Fibroblast of gingiva (primary cell): ENCODE measurements at places on chromosomes 12 and 14.
A peak's percentile ranks its signal among the peaks of the same experiment; 100 is the strongest.

DNA sequence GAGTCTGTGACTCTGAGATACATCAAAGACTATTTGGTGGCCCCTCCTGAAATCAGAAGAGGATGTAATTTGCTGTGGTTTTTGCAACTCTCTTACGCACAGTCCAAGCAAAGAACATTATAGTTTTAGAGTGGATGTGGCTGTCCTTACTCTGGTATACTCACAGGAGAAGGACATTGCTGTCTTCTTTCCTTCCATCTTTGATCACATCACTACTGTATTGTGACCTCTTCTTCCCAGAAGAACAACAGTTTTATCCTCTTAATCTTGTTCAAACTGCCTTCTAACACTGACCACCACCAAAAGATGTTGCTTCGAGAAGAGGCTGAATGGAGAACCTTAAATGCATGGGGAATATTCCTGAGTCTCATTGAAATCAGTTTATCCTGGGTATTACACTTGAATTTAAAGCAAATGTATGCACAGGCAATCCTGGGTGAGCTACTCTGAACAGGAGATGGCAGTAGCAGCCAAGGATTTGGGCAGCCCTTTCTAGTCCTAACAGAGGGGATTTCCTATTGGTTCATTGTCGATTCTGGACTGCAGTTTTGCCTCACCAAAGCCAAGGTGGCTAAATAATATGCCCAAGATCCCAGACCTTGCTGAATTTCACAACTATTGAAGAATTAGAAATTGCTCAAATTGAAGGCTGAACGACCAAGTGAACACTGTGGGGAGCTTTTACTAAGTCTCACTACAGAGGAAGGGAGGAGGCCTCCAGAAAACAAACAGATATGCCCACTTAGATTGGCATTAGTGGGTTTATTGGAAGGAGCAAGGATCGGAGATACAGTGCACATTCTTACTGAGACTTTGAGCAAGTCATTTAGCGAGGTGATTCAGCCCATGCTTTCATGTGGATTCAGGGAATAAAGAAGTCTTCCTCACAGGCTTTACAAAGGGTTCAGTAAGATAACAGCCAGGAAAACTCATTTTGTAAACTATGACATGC lies 282.8 kb downstream of the PAWR start:
- DNase-seq: peak; percentile 90

DNA sequence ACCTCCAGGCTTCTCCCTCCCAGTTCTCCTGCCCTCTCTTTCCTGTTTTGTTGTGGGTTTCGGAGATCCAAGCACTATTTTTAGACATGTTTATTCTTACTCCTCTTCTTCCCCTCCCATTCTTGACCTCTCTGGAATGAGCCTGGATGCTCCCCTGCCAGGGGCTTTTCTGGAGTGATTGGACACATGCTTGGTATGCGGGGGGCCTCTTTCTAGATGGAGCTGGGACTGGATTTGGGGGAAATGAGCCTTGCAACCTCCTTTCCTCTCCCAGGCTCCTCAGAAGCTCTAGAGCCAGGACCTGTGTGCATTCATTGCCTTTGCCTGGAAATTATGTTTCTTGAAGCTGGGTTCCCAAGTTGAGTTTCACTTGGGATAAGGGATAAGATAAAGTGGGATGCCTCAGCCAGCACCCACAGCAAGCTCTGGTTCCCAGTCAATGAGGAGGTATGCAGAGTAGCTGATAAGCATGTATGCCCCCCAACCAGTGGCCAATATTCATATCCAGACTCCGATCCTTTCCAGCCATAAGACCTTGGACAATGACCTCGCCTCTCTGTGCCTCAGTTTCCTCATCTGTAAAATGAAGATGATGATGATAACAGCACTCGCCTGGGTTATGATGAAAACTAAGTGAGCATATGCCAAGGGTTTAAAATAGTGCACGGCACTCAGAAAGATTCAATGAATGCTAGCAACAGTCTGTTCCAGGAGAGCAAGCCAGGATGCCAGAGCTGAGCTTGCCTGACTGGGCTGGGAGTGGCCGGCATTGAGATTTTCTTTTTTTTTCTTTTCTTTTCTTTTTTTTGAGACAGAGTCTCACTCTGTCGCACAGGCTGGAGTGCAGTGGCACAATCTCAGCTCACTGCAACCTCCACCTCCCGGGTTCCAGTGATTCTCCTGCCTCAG lies 97.8 kb downstream of the SCARB1 start:
- DNase-seq: peak; percentile 58

DNA sequence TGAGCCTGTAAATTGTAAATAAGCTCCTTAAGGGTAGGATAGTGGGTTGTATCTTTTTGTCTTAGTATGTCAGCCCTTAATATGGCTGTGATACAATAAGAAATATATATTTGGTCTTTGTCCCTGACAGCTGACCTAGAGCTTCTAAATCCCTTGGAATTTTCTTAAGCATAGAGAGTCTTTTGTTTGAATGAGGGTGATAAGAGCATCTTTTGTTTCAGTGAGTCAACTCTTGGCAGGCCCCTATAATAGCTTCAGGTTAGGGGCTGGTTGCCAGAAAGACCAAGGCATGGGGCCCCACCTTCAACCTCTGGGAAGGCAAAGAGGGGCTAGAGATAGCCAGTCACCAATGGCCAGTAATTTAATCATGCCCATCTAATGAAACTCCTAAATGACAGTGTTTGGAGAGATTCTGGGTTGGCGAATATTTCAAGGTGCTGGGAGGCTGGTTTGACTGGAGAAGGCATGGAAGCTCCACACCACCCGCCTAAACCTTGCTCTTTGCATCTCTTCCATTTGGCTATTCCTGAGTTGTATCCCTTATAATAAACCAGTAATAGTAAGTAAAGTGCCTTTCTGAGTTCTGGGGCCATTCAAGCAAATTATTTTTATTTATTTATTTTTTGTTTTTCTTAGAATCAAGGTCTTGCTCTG lies 10.5 kb downstream of the PALS1 start:
- DNase-seq: no peak

- no peak for DNase-seq
These were observed 52.3 kb upstream of the KCNA5 start for GRCh38 chr12:4991373-4991772.

GRCh38 chr12:103469719-103470118 lies 26.0 kb downstream of the C12orf42 start:
- no peak for DNase-seq

- no peak for DNase-seq
These were observed 102.9 kb downstream of the DPF3 start for GRCh38 chr14:72790887-72791566.
